NCI-H2107 (cell line): ENCODE measurements at places on chromosomes 1 and 21.

DNA sequence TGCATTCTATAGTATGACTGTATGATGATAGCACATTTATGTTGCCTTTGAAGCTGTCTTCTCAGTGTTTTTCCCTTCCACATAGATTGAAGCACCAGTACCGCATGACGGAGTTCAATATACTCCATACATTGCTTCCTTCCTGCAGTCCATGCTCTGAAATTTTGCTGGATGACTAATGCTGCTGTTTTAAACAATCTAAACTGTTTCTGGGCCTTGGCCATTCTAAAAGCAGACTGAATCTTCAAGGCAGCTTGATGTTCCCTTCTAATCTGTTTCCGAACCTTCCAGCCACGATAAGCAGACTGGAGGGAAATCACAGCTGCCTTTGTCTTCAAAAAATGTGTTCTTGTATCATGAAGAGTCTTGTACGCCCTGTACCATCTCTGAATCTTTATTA lies 36.2 kb upstream of the F13B start:
- no peak for DNase-seq

GRCh38 chr1:37776946-37777516 lies 12.1 kb upstream of the EPHA10 start:
- DNase-seq, result no peak

- no peak for DNase-seq
Observed at GRCh38 chr1:53381790-53382401, 54.0 kb upstream of the LRP8 start.

- DNase-seq, result peak; percentile 85
Observed at GRCh38 chr1:225474986-225475820, 47.4 kb upstream of the LBR start.

DNA sequence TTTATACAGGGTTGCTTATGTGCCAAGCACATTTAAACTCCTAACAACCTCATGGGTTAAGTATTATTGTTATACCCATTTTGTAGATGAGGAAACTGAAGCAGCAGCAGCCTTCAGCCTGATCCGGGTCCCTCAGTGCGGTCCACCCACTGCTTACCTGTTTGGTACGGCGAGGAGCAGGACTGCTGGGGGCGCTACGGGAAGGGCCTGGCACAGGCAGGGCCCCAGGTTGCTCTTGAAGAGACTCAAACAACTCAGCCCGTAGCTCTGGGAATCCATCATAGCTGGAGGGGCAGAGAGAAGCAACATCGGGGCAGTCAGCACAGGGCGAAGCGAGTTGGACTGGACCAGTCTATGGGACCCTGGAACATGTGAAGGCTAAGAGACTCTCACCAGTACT lies 9.2 kb downstream of the DENND4B start:
- DNase-seq, result no peak

GRCh38 chr1:71698186-71698585 lies 584.2 kb downstream of the NEGR1 start:
- no peak for DNase-seq
